Right hindlimb (tissue), 1 donor: ENCODE measurements at places on chromosomes 7 and 10.

GRCh38 chr7:80284855-80285254 is 150.2 kb downstream of the GNAI1 start:
- DNase-seq = no peak

- DNase-seq = no peak
Observed at GRCh38 chr10:79254333-79255006, 92.8 kb upstream of the PPIF start.

GRCh38 chr7:159012353-159013069 is 132.2 kb downstream of the VIPR2 start:
- peak; percentile 57 for DNase-seq

- peak; percentile 49 for DNase-seq
Observed at GRCh38 chr7:47285860-47286491, 295.9 kb downstream of the TNS3 start.

GRCh38 chr10:5631936-5632335 is 34.5 kb downstream of the ASB13 start:
- no peak for DNase-seq
